H7 (cell line): ENCODE measurements at places on chromosomes 7 and 10.
A peak's percentile ranks its signal among the peaks of the same experiment; 100 is the strongest.

DNA sequence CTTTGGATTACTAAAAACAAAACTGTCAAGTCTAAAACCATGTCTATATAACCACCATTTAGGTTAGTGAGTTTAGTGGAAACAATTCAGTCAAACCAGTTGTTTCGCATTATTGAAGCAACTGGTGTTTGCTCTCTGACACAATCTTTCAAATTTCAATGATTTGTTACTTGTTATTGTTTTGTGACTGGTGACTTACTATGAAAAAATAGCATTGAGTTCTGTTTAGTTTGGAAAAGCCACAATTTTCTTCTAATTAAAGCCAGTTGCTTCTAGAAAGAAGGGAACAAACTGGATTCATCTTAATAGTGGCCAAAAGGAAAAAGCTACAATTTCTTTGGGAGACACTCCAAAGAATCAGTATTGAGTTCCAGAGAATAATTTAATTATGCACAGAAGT is 30.4 kb downstream of the LAMB4 start:
- no peak for DNase-seq

DNA sequence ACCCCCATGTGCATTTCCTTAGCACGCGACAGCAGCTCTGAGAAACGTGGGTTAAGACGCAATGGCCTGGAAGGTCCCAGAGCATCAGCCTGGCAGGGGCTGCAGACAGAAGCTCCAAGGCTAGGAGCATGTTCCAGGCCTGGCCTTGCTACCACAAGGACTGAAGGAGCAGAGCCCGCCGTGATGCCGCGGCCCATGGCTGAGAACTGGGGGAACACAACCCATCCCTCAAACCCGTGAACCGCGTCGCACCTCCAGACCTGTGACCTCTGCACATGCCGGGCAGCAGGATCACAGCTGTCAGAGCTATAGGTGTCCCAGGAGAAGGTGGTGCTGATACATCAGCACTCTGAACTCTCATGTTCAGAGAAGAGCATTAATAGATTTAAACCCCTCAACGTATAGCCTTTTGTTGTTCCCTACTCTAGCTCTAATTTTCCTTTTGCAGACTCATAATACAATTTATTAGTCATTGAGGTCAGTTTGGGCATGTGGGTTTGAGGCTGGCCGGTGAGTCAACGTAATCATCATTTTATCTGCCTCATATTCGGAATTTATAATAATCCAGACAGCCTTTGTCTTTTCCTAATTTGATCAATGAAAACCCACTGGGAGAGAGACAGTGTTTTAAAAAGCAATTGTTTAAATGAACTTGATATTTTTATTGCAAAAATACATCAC is 222.5 kb upstream of the TCERG1L start:
- DNase-seq: no peak

DNA sequence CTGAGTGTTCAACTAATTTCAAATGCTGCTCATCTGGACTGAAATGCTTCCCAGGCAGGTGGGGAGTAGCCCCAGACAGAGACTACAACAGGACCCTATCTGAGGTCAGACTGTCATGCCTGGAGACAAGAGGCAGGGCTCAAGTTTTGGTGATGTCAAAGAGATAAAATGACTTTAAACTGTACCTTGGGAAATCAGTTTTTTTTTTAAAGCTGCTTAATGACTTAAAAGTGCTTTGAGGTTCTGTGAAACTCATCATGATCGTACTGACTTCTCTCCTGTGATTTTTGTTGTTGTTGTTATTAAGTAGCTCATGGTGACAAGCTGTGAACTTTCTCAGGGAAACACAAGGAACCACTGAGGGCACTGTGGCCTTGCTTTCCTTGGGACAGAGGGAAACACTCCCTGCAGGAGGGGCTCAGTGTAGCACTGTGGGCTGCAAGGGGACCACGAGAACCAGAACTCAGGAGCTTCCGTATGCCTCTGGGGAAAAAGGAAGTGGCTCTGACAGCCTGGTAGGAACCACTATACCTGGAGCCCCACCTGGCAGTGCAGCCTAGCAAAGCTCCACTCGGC is 9.5 kb downstream of the HIPK2 start:
- no peak for DNase-seq

GRCh38 chr10:73814896-73815718 is 3.7 kb upstream of the NDST2 start:
- peak; percentile 94 for DNase-seq

- DNase-seq: peak; percentile 6
These were observed 32.8 kb upstream of the PHF14 start for GRCh38 chr7:10940704-10941355.

DNA sequence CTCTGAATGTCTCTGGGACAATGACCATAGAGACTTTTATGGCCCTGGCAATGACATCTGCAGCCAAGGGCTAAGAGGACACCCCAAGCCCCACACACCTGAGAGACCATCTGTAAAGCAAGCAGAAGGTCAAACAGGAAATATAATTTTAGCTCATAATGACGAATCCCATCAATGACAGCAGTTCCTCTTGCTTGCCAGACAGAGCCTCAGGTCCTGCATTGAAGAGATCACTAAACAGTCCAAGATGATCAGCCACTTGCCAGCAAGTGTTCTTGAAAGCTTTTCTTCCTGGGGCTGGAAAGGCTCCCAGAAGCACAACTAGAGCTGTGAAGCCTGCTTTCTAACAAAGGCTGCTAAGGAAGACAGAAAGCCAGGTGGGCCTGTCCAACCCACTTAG is 993.7 kb upstream of the AUTS2 start:
- DNase-seq: no peak

DNA sequence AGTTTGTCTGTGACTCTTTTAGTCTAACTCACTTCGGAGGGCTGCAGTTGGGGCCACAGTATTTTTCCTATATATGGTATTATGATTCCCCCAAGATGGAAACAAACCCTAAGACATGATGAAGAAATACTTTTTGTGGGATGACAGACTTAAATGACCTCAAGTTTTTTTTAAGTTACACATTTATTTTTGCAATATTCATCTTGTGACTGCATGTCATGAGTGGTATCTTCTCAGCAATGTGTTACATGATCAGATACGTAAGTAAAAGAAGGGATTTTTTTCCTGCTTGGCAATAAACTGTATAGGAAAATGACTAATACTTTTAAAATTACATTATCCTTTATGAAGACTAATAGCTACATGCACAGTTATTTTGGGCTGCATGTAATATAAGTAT is 57.8 kb downstream of the OR13A1 start:
- DNase-seq: no peak

DNA sequence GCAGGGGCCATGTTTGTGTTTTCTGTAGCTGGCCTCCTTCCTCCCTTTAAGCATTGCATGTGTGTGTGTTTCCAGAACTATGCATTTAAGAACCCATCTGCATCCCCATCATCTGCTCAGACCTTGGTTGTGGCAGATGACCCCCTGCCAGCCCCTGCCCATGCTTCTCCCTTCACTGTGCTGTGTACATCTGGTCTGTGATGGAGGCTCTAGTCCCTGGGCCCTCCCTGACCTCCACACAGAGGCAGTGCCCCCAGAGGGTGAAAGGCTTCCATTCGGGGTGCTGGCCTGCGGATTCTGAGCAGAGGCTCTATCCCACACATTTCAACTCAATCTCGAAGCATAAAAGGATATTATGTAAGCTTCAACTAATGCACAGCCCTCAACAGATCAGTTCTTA is 89.4 kb downstream of the TACC2 start:
- no peak for DNase-seq

- peak; percentile 30 for DNase-seq
These were observed 50.1 kb upstream of the TMEM72 start for GRCh38 chr10:44860811-44861736.

- peak; percentile 60 for DNase-seq
These were observed 5.7 kb downstream of the ARPC1B start for GRCh38 chr7:99380032-99380822.

DNA sequence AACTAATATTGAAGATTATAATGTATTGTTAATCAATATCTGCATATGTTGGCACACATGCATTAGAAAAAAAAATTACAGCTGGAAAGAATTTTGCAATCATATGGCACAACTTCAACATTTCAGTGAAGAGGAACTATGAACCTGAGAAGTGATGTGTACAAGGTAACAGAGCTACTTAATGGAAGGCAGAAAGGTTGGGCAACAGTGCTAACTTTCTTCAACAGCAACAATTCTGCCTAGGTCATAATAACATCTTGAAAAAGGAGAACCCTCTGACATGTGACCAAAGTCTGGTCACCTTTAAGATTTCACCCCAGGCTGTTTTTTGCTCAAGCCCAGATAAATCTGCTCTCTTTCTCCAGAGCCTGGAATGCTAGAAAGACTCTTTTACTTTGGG is 47.9 kb upstream of the SKAP2 start:
- DNase-seq: no peak

DNA sequence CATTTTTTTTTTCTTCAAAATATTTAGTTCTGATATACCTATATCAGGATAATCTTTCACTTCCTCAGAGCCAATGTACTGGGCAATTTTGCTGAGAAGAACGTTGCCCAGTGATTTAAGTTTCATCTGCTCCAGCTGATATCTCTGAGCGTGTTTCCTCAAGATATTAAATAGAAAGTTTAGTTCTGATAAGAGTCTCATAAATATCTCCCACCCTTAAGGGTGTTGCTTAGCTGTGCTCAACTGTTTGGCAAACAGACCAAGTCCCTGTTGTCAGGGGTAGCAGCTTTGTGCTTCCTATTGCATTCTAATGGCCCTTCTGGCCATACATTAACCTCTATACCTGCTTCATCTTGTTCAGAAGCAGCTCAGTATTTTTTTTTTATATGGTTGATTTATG is 84.7 kb upstream of the GPR141 start:
- DNase-seq: no peak

DNA sequence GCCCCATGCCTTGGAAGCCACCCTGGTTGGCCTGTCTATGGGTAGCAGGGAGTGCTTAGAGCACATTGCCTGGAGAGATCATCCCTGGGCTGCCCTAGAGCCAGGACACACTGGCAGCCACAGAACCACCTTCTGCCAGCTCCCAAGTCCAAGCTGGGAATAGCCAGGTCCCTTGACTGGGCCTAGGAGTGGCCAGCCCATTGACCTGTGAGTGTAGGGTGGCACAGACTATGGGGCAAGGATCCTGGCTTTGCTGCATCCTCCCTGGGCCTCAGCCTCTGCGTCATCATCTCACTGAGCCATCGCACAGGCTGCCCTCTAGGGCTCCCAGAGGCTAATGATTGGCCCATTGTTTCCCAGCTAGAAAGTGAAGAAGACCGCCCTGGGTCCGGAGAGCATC is 7.0 kb downstream of the AQP1 start:
- DNase-seq: no peak

DNA sequence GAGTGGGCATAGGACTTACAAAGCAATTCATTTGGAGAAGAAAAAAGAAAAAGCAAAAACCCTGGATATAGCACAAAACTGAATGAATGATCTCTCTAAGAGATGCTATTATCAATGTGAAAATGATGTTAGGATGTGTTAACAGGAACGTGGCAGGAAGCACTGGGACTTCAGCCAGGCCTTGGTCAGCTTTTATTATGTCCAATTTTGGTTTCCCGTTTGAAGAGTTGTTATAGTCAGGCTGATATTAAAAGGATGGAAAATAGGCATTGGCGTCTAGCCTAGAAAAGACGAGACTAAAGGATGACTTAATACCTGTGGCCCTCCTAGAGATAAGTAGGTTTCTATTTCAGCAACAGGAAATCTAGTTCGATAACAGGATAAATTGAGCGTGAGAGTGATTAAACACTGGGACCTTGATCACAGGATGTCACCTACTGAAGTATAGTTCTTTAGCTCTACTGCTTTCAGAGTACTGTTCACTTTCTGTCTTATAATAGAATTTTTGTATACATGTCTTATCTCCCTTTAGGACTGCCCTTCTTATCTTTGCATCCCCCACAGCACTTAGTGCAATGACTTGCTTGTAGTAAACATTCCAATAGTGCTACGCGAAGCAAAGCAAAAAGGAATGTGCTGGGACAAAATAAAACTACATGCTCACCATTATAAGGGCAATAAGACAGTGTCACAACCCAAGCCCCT is 99.8 kb upstream of the AGBL3 start:
- DNase-seq: no peak
